ENCODE measurements at places on chromosomes 3 and 15.

- no peak for DNase-seq
Observed at GRCh38 chr3:110504901-110505300, 566.7 kb upstream of the NECTIN3 start.

DNA sequence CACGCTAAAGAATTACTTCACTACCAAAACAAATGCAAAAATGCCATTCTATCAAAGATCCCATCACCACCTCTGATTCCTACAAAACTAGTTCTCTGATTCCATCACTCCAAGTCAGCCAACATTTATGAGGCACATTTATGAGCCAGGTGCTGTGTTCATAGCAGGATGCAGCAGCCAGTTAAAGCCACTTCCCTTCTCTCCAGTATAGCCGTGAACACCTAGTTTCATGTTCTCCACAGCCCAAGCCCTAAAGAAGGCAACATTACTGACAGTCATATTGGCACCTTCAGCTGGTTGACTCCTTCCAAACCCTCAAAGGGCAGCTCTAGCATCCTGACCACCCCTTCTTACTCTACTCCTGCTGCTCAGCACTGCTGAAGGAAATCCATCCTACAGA is 36.4 kb downstream of the RYK start:
- DNase-seq: no peak

- DNase-seq: no peak
Observed at GRCh38 chr3:147756476-147756875, 347.3 kb downstream of the ZIC1 start.

DNA sequence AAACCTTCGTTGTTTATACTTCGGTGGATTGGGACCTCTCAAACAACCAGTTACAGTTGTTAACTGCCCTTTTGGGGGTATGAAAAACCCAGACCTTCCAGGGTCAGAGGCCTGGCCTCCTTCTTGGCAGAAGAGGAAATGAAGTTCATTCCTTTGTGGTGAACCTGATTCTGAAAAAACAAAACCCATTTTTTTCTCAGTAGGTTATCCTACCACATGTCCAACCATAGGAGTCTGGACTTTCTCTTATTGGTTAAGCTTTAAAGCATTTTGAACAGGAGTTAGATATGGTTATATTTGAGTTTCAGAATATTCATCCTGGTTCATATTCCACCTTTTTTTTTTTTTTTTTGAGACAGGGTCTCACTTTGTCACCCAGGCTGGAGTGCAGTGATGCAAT is 7.2 kb upstream of the LACTB start:
- no peak for DNase-seq

GRCh38 chr3:105101603-105102002 is 265.1 kb upstream of the ALCAM start:
- no peak for DNase-seq

- no peak for DNase-seq
Observed at GRCh38 chr3:193693774-193694173, 100.8 kb downstream of the OPA1 start.
